ENCODE measurements at places on chromosomes 5 and 9.

- peak; percentile 61 for DNase-seq
These were observed 129.6 kb upstream of the CNTLN start for GRCh38 chr9:17005056-17005823.

DNA sequence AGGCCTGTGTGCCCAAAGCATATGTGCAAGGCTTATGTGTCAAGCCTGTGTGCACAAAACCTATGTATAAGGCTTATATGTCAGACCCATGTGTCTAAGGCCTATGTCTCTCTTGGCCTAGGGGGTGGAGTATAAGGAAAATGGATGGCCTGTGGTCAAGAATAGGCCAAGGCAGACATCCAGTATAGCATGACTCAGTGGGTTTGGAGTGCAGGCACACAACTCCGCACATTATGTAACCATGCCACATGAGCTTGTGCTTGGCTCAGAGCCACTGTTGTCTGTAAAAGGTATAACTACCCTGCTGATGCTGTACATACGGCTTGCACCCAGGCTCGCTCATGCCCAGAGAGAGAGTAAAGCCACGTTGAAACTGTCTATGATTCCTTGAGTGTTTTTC lies 626.4 kb upstream of the NUDT12 start:
- DNase-seq: no peak

GRCh38 chr5:23684103-23684502 lies 176.7 kb downstream of the PRDM9 start:
- no peak for DNase-seq

DNA sequence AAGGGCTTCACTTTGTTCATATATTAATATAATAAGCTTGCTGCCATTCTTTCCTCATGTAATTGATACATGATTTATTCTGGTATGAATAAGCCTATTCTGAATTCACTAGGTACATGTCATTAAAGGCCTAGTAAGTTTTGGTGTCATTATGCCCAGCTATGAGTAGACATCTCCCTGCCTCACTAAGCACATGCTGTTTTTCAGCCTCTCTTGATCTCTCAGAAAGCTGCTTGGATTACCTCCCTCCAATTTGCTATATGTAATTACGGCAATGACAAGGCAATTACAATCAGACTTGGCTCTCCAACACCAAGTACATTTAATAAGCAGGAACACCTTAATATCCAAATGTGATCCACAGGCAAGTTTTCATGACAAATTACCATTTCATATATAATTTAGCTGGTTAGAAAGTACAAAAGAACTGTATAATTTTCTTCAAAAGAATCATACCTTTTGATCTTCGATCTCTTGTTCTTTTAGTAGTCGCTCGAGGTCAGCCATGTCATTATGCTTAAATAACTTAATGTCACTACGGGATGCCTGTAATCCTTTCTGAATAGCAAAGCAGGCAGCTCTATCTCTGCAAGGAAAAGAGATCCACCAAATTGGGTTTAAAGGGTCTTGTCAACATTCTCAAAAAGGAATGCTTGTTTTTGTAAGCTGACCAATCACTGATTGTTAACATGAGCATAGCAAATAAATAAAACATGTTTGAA lies 56.3 kb downstream of the SPTLC1 start:
- no peak for DNase-seq

DNA sequence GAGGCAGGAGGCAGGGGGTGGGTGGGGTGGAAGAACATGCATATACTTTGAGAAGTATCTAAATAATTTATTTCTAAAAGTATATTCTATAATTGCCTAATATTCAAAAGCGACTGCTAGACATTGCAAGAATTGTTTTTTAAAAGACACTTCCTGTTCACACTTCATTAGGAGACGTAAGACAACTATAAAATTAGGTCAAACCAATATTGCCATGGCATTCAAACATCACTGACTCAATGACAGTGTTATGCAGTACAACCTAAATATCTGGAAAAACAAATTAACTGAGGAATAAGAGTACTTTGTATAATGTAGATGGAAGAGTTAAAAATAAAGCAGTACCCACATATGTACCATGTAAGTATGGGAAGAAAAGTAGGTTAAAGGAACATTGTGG lies 4.5 kb downstream of the CCNH start:
- DNase-seq: no peak

DNA sequence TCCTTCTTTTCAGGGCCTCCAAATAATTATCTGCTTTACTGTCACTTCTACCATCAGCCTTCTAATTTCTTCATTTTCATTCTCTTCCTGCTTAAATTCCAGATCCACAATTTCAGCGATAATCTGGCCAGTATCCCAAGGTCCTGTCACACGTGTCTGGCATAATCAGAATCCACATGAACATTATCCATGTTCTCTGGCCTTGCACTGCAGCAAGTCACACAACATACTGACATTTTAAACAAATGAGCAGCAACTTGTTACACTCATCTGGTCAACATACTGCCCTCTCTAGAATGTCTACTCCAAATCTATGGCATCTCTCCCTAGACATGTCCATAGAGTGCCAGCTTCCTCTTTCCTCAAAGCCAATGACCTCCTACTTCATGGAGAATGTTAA lies 43.8 kb upstream of the RASEF start:
- DNase-seq: no peak

- DNase-seq: no peak
These were observed 234.2 kb upstream of the MEF2C start for GRCh38 chr5:89117124-89117644.

DNA sequence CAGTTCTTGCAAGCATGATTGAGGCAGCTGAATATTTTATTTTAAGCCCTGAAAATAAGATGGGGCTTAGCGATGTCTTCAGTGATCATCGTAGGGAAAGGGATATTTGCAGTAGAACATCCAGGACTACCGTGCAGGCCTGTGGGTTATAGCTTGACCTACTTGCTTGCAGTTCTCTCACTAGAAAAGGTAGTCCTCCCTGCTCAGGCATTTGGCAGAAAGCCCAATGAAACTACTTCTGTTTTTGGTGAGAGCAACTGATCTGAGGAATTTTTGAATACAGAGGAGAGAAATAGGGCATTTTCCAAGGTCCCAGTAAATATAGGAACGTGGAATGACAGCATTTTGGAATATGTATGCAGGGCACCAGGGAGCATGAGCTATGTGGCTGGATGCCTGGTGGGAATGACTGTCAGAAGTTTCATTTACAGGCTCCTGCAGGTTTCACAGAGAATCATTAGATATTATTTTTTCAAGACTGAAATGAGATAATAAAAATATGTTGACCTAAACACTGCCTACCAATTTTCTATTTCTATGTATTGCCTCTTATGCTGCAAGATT lies 417.9 kb upstream of the ACTBL2 start:
- DNase-seq: no peak

DNA sequence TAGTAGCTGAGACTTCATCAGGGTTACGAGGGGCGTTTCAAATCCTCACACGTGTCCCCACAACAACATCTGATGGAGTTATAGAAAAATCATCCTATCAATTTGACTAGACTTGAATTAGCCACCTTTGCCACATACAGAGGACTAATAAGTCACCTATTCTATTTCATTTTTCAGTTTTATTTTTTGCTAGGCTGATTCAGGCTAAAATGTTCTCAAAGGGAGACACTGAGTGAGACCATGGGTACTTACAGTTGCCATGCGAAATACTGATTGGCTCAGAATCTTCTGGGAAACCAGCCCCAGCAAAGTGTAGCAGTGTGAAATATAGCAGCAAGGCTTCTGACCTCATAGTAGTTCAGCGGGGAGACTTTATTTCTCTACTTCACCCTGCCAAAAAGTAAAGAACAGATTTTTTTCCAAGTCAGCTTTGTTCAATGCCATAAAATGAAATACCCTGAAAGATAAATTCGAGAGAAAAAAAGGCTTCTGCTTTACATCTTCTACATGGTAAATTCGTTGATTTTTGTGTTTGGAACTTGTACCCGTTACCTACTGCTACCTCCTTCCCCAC lies 69.9 kb downstream of the SEMA6A start:
- DNase-seq: no peak

GRCh38 chr5:160548949-160549645 lies 127.4 kb downstream of the PTTG1 start:
- no peak for DNase-seq

GRCh38 chr9:36119476-36119875 lies 17.1 kb upstream of the GLIPR2 start:
- DNase-seq: no peak

GRCh38 chr5:134451936-134452505 lies 40.3 kb upstream of the CDKN2AIPNL start:
- DNase-seq: peak; percentile 83

- peak; percentile 17 for DNase-seq
These were observed 148.0 kb downstream of the RORB start for GRCh38 chr9:74645007-74645639.

GRCh38 chr5:112417931-112418658 lies 982 bp downstream of the EPB41L4A start:
- peak; percentile 70 for DNase-seq

GRCh38 chr5:143775258-143775657 lies 36.7 kb upstream of the HMHB1 start:
- no peak for DNase-seq

DNA sequence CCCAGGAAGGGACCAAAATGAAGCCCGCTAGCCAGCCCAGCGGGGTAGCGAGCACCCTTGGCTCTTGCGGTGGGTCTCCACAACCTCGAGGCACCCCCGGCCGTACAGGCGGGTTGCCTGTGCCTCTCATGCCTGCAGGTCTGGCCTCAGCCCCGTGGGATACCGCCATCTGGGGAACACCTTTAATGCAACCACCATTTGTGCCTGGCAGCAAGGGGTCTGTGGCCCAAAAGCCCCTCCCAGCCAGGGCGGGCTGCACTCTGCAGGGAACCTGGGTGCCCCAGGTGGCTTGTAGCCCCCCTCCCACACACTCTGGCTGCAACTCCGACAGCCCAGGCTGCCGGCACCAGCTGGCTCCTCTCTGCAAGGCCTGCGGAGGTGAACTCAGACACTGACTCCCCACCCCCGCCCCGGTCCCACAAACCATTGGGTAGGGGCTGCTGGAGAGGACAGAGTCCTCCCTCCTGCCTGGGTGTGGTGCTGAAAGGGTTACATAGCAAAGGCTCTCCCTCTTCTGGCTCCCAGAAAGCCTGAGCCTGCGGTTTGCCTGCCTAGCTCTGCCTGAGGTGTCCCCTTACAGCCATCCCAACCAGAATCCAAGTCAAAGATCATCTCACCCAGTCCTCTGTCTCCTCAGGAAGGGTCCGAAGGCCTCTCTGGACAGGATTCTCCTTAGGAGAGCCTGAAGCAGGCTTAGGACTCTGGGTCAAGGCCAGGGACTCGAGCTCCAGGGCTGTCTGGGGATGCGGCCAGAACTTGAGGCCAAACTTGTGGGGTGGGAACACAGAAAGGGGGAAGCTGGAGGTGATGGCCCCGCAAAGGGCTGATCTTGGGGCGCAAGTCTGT lies 109.4 kb downstream of the PSD2 start:
- DNase-seq: peak; percentile 74

- DNase-seq: no peak
These were observed 95.0 kb downstream of the KIAA1958 start for GRCh38 chr9:112581469-112582176.

DNA sequence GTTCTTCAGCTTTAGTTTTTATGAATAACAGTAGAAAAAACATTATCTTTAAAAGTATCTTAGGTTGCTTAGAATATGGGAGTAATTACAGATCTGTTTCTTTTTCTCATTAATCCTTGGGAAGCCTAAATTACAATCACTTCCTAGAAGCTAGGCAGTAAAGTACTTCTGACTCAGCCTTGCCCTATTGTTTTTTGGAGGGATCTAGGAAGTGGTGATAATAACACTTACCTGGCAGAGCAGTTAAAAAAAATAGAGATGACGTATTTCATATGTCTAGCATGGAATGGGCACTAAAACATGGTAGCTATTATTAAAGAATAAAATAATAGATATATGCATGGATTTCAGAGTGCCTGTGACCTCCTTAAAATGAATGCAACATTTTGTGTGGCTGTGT lies 8.2 kb upstream of the FST start:
- DNase-seq: no peak

GRCh38 chr9:135239100-135239768 lies 151.8 kb downstream of the OLFM1 start:
- no peak for DNase-seq

- DNase-seq: no peak
These were observed 84.9 kb downstream of the ADAMTS12 start for GRCh38 chr5:33806738-33807442.

- DNase-seq: no peak
These were observed 1.2 kb upstream of the AGPAT2 start for GRCh38 chr9:136688274-136689107.

DNA sequence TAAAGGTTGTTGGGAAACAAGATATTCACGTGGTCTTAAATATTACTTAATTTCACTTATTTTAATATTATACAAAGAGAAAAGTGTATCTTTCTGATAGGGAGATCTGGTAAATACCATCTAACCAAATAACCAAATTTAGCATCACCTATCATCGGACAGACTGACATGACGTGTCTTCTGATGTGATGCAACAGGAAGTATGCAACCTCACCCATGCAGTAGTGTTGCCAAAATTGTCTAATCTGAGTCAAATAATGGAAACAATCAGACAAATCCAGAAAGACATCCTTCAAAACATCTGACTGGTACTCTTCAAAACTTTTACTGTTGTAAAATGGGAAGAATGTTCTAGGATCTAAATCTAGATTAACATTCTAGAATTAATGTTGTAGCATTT lies 148.0 kb downstream of the FGF1 start:
- DNase-seq: no peak

DNA sequence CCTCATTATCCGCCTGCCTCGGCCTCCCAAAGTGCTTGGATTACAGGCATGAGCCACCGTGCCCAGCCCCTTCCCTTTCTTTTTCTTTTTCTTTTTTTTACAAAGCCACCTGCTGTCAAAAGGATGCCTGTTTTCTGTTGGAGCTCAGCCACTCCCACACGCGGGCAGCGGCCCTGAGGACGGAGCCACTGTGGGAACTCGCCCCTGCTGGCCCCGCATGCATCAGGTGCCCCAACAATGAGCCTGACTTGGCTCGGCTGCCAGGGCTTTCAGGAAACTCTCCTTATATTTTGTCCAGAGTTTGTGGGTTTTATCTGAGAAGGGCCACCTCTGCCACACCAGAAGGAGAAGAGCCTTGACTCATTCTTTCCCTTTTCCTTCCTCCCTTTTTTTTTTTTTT lies 37.1 kb upstream of the LRRC14B start:
- DNase-seq: peak; percentile 12

GRCh38 chr9:134433101-134433500 lies 106.8 kb downstream of the RXRA start:
- no peak for DNase-seq

GRCh38 chr5:41403846-41404245 lies 106.6 kb downstream of the PLCXD3 start:
- no peak for DNase-seq

- no peak for DNase-seq
These were observed 156.2 kb downstream of the RGS3 start for GRCh38 chr9:113619491-113620376.

All from testis (tissue), 5 donors.